LoVo (cell line): ENCODE measurements at places on chromosomes 13 and 19.

DNA sequence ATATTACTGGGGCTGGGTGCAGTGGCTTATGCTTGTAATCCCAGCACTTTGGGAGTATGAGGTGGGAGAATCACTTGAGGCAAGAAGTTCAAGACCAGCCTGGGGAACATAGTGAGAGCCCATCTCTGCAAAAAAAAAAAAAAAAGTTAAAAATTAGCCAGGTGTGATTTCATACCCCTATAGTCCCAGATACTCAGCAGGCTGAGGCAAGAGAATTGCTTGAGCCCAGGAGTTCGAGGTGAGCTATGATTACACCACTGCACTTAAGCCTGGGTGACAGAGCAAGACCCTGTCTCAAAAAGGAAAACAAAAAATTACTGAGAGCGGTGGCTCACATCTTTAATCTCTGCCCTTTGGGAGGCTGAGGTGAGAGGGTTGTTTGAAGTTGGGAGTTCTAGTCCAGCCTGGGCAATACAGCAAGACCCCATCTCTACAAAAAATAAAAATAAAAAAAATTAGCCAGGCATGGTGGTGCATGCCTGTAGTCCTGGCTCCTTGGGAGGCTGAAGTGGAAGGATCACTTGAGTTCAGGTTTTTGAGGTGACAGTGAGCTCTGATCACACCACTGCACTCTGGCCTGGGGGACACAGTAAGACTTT, 87.5 kb downstream of the ZMYM2 start:
- DNase-seq: no peak

DNA sequence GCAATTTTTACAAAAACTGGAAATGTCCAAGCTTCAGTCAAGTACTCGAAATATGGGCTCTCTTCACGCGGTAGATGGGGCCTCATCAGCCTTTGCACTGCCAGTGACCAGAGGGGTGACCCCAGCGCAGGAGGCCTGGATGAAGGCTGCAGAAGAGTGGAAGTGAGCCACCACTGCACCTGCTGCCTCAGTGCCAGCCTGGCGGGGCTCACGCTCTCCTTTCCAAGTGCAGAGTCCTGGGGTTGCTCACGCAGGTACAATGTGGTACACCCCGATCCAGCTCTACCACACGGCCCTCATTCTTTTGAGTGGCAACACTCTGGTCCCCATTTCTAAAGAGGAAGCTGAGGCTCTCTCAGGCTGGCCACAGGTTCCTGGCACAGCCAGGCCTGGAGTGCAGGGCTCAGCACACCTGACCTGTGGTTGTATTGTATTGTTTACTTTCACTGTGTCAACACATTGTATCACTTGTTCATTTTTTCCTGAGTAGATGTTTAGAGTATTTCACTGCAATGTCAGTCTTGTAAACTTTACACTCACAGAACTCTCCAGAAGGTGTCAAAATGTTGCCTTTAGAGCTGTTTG, 97.3 kb upstream of the SOX1 start:
- no peak for DNase-seq

DNA sequence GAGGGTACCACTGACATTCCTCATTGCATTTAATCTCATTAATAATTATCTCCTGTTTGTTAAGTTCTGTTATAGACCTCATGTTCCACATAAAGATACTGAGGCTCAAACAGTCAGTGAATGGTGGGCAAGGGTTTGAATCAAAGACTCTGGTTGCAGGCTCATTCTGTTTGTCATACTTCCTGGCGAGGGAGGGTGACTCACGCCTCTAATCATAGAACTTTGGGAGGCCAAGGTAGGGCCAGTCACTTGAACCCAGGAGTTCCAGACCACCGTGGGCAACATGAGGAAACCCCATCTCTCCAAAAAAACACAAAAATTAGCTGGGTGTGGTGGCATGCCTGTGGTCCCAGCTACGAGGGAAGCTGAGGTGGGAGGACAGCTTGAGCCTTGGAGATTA, 220.7 kb upstream of the MIR17HG start:
- no peak for DNase-seq

DNA sequence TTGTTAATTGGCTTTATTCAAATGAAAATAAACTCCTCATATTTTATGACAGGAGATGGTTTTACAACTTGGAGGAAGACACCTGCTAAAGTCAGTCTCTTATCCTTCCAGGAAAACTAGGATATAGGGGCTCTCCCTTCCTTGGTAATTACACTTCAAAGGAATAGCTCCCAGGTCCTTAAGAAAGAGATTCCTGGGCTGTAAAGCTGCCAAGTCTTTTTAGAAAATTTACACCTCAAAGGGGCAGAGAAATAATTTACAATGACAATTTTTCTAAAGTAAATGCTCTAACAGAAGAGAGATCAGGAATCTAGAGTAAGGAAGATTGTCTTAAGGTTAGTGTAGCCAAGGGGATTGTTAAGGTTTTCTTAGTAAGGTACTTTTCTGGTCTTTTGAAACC, 1359.0 kb downstream of the OLFM4 start:
- no peak for DNase-seq

DNA sequence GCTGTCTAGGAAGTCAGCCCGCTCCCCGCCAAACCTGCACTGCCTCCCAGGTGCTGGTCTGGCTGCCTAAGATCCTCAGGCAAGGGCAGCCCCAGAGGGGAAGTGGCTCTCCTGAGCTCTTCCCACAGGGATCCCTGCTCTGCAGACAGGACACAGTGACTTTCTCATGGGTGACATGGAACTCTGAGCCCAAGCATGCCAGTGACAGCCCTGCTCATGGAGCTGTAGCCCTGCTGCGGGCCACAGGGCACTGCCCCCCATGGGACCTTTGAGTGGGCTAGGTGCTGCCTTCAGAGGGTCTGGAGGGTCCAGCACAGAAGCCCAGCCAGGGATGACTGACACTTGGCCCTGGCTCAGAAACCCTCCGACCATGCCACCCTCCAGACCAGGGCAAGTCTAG, 109.1 kb downstream of the TUBA3C start:
- no peak for DNase-seq

GRCh38 chr19:31560086-31561060, 211.1 kb upstream of the TSHZ3 start:
- DNase-seq: no peak

GRCh38 chr13:79227418-79227817, 178.6 kb downstream of the RBM26 start:
- no peak for DNase-seq

DNA sequence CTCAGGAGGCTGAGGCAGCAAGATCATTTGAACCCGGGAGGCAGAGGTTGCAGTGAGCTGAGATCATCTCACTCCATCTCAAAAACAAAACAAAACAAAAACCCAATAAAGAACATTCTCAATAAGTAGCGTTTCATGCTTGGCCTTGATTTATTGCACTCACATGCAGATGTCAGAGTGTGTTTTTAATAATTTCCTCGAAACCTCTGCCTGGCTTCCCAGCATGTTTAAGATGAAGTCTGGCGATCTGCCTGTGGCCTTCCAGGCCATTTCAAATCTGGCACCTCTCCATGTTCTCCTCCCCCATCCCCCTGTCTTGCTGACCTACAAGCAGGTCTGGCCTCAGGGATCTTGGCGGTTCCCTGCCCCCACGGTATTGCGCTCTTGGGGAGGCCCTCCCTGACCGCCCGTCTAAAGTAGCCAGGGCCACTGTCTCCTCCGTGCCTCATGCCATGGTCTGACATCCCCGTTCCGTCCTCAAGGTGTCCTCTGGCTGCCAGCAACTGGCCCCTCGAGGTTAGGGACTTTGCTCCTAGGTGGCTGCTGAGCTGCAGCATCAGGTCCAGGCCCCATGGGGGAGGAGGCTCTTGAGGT, 1.6 kb downstream of the WDR88 start:
- no peak for DNase-seq

DNA sequence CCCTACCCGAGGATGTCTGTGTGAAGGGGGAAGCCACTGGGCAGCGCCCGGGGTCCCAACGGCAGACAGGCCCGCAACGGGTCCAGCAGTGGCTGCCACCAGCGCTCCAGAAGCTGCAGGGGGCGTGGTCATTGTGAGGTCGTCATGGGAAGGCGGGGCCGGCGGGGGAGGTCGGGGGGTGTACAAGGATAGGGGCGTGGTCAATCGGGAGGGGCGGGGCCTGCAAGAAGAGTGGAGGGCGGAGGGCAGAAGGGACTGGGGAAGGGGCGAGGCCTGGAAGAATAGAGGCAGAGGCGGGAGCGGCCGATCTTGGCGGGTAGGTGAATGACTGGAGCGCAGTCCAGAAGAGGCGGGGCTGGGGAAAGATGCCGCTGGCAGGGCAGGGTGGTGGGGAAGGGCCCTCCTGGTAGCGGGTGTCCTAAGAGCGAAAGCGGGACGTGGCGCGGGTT, 4.4 kb downstream of the FUZ start:
- no peak for DNase-seq

- DNase-seq: no peak
Measured at GRCh38 chr19:2199215-2199614, 35.5 kb downstream of the DOT1L start.

DNA sequence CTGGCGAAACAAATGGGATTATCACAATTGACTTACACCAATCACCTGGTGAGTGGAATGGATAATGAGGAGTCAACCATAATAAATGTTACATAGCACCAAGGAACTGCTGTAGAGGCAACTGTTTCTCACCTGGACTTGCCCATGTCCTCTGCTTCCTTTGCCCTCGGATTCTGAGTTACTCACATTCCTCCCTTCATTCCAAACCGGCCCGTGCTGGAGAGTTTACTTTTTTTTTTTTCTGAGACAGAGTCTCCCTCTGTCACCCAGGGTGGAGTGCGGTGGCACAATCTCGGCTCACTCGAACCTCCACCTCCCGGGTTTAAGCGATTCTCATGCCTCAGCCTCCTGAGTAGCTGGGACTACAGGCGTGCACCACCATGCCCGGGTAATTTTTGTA, 41.5 kb upstream of the TSC22D1 start:
- DNase-seq: no peak
